ENCODE measurements at places on chromosomes 13 and 19.

- DNase-seq, result peak; percentile 81
These were observed 5.5 kb upstream of the MAMSTR start for GRCh38 chr19:48724796-48725753.

DNA sequence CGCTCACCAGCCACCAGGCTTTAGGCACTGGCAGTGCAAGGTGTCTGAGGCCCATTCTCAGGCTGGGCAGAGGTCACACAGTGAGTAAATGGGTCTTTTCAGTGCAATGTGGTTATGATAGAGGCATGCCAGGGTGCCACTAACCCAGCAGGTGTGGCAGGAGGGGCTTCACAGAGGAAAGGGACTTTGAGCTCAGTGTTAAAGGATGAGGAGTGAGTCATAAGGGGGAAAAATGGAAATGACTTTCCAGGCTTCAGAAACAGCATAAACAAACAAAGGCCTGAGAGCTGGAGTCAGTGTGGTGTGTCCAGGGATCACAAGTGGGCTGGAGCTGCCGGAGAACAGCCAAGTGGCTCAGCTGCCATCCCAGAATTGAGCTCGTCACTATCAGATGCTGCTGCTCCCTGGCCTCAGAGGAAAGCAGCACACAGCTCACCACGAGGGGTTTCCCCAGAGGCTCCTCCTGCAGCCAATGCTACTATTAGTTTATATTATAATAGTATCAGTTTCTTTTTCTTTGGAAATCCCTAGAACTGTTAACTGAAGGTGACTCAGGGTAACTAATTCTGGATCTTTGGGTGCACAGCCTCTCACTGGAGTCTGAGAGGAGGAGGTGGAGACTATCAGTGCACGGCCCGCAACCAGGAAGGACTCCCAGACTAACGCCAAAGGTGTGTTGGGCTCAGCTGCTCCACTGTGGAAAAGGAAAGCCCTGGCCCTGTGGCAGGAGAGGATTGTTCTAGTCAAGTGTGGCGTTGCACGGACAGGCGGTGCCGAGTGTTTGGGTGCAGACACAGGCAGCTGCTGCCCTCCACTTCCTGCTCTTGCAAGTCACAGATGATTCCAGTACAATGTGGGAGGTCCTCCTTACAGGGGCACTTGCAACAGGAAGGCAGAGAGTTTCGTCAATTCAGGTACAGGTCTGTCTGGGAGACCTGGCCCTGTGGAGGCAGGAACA, 39.5 kb downstream of the DHRS12 start:
- DNase-seq, result no peak

GRCh38 chr19:9735986-9736385, 32.6 kb downstream of the ZNF846 start:
- peak; percentile 20 for DNase-seq

DNA sequence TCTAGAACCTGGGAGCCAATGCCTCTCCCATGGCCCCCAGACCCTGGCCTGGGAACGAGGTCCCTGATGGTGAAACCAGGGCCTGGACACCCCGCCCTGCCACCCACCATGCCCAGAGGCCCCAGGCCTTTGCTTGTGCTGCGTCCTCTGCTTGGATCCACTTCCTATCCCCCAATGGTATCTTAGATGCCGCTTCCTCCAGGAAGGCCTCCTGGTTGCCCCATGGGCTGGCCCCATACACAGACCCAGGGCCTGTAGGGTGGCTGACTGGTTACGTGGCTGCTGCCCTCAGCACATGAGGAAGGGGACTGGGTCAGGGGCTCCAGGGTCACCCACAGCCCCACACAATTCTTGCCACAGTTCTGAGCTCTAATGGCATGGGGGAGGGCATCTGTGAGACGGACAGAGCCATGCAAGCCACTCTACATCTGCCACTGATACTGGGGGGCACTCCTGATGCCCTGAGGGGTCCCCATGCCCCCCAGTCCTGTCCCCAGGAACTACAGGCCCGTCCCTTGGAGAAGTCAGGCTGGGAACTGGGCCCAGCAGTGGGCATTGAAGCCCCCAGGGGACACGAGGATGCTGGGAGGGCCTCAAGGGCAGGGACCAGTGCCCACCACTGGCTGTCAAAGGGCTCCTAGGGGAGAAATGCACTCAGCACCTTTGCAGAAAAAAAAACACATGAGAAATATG, 5.0 kb downstream of the RPL36 start:
- DNase-seq, result no peak

- peak; percentile 81 for DNase-seq
These were observed at the start of gene CBLC for GRCh38 chr19:44777715-44778347. CBLC (plus strand) TSS chr19:44777890; CDS start chr19:44777932, 42 bp downstream.

DNA sequence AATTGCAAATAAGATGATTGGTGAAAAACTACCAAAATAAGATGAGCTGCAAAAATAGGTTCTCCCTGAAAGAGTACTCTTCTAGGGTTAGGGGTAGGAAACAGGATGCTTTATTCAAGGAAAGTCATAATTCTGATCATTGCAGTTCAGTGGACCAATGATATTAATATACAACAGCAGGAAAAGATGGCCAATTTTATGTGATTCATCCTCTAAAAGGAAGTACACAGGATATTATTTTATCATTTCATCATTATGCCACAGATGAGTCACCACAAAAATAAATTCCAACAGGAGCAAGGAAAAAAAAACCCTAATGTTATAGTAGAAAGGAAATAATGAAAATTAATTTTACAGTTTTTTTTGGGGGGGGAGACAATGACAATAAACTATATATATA, 205.0 kb downstream of the NALCN start:
- no peak for DNase-seq

- no peak for DNase-seq
These were observed 26.8 kb upstream of the ACOD1 start for GRCh38 chr13:76921516-76921915.

DNA sequence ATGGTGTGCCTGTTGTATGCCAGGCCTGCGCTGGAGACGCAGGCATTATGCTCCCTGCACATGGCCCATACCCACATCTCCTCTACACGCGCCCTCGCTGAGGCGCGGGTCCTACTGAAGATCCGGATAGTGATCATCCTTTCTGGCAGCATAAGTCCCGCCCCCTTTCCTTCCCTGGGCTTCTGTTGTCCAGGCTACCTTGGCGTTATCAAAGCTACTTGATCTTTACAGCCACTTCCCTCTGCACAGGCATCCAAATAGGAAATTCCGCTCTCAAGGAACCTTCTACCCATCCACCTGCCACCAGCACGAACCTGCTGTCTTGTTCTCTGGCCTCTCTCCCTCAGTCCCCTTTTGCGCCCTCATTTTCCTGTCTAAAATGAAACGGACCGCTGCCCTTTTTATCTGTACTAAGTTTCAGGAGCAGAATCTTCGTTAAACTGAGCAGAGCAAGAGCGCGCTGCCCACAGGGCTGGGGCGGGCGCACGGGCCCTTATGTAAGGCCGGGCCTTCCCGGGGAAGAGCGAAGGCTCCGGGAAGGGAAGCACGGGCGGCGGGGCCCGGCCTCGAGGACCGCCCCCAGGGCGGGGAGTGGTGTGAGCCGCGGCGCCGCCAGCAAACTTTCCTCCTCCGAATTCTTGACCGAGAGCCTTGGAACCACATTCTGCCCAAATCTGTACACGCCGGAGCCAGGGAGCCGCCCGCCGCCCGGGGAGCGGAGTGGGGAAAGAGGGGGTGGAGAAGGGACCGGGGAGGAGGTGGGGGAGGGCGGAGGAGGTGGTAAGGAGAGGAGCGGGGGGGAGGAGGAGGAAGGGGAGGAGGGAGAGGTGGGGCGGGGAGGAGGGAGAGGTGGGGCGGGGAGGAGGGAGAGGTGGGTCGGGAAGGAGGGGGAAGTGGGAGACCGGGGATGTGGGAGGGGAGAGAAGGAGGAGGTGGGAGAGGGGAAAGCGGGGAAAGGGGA, 920 bp upstream of the UBE2L5 start:
- peak; percentile 83 for DNase-seq
